ENCODE measurements at places on chromosomes 3 and 15. TPM values are rescaled to one million over a fixed set of nuclear protein-coding genes. Genes with fewer than 3 reads are reported as not detected.

Gene CCDC32
- 16.7 TPM for total RNA-seq

Gene CPEB1
- 0.44 TPM for total RNA-seq

Gene GABRR3
- total RNA-seq = not detected

Gene C3orf20
- 0.06 TPM for total RNA-seq

Gene AEN
- 26.8 TPM for total RNA-seq

Measured in pancreas (tissue), 10 donors.